ENCODE measurements at places on chromosomes 2 and 18.

GRCh38 chr18:677951-678381 is 20.5 kb downstream of the TYMS start:
- DNase-seq: no peak

DNA sequence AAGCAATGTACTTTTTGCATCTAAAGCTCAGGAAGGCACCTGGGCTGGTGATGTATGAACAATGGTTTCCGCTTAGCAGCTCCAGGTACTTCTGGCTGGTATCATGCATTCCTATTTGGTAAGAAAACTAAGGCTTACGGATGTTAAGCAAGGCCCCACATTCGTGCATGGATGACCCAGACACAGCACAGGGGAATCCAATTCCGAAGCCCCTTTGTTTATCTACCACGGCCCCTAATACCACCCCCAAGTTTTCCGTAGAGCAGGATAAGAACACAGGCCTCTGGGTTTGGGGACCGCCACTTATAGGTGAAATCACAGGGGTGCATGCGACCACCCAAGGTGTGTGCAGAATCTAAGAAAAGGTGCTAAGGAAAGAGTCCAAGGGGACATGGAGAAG is 192.1 kb upstream of the ID2 start:
- DNase-seq: no peak

GRCh38 chr2:168583710-168584521 is 127.8 kb downstream of the CERS6 start:
- no peak for DNase-seq

DNA sequence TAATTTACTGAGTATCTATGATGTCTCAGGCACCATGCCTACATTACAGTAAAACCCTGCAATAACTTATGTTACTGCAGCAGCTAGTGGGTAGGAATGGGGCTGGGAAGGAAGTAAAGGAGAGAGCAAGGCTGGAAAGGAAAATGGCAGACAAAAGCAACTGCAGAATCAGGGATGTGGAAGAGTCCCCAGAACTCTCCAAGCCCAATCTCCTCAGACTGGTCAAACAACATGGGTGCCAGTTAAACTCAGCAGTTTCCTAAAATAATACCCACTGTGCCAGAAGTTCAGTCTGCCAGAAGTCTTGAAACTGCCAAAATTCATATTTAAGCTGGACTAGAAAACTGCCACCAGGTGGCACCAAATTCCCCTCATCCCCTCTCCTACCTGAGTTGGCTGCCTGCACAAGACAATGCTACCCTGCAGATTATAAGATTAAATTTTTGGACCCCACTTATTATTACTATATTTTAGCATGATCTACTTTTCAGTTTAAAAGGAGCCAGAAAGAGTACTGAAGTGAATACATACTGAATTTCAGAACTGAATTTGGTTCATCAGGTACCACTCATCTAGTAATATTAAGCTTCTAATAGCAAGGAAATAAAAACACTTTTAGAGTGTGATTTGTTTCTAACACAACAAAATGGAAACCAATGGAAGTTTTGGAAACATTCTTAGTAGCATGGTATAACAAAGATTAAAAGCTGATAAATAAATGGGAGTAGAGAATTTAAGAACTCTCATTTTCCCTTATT is 86.8 kb upstream of the DNER start:
- peak; percentile 69 for DNase-seq

- DNase-seq: no peak
Observed at GRCh38 chr18:26667046-26667445, 118.7 kb upstream of the KCTD1 start.

- no peak for DNase-seq
Observed at GRCh38 chr2:40394597-40394996, 57.3 kb downstream of the SLC8A1 start.

- DNase-seq: no peak
Observed at GRCh38 chr2:76180676-76181075, 470.0 kb upstream of the GCFC2 start.
